ENCODE measurements at places on chromosomes 3 and 15.

DNA sequence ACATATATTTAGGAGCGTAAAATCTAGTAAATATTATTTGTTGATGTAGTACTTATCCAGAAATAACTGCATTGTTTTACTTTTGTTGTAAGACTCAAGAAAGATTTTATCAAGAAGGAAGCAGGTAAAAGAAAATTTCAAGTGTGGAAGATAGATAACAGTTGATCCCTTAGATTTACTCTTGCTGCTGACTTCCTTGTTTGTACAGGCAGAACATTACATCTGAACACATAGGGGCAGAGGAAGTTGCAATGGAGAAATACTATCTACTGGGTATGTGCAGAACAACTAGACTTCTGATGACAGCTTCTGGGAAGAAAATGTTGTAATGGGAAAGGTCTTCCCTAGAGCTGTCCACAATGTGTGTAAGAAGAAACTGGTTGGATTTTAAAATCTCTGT, 350.6 kb downstream of the NLGN1 start:
- no peak for DNase-seq

GRCh38 chr3:120855665-120856437, 52.2 kb upstream of the STXBP5L start:
- no peak for DNase-seq

GRCh38 chr15:67878712-67879206, 38.9 kb upstream of the RNU6-1 start:
- no peak for DNase-seq

- no peak for DNase-seq
These were observed 1.7 kb upstream of the ARF4 start for GRCh38 chr3:57598765-57599360.

DNA sequence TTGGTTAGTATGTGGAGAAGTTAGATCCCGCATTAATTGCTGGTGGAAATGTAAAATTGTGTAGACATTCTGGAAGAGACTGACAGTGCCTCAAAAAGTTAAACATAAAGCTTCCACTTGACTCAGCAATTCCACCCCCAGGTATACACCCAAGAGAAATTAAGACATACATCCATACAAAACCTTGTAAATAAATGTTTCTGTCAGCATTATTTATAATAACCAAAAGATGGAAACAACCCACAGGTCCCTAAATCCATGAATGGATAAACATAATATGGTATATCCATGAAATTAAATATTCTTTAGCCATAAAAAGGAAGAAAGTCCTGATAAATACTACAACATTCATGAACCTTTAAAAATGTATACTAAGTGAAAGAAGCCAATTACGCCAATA, 817.4 kb downstream of the NTRK3 start:
- no peak for DNase-seq

DNA sequence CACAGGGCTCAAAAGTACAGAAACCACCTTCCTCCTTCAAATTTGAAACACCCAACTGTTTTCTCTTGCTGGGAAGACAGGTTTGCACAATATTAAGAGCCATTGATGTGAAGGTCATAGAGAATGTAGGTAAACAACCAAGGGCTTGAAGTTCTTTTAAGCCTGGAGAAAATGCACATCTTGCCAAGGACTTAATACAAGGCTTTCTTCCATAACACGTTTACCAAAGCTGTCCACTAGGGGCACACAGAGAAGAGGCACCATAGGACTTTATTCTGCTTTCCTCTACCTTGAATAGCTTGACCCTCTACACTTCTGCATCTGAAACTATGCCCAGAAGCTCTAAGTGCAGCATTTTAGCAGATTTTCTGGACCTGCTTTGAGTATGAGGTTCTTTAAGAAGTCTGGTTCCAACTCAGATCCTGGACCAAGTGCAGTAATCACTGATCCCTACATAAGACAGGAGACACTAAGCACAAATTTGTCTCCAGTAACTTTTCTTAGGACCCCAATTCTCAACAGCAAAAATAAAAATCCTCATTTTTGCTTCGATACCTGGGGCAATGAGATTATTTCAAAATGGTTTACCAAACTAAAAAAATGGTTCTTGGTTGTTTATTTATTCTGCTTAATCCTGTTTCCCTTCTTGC, 138.0 kb downstream of the FBN1 start:
- DNase-seq: no peak

- DNase-seq: no peak
These were observed 437.4 kb downstream of the NR2F2 start for GRCh38 chr15:96767703-96768434.

DNA sequence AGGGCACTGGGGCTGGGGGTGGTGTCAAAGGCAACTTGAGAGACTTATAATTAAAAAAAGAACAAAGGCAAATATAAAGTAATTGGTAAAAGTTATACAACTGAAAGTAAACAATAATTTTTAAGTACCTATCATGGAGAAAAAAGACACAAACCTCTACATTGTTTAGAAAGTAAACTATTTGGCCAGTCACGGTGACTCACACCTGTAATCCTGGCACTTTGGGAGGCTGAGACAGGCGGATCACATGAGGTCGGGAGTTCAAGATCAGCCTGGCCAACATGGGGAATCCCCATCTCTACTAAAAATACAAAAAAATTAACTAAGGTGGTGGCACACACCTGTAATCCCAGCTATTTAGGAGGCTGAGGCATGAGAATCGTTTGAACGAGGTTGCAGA, 25.8 kb downstream of the RPSA start:
- DNase-seq: no peak

GRCh38 chr15:98873441-98874218, 134.0 kb downstream of the PGPEP1L start:
- DNase-seq: no peak

DNA sequence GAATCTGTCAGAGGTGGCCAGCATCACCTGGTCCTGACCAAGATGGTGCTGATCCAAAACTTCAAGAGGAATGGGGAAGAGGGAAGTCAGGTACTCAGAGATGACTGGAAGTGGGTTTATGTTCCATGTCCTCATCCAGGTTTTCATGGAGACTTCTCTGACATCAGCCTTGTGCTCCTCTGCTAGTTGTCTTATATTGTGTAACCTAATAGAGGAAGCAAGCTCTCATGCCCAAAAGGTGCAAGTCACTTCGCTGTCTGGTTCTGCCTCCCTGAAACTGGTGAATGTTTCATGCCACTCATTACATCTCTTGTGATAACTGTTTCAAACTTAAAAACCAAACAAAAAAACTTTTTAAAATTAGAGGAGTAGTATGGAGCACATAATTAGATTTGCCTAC, 127.2 kb upstream of the MANF start:
- DNase-seq: no peak

GRCh38 chr15:57731530-57732103, 25.1 kb downstream of the POLR2M start:
- DNase-seq: no peak

- no peak for DNase-seq
These were observed 8.6 kb upstream of the CACNA1D start for GRCh38 chr3:53485675-53486403.

- DNase-seq: no peak
These were observed 114.7 kb upstream of the LRTM1 start for GRCh38 chr3:55042591-55042990.

DNA sequence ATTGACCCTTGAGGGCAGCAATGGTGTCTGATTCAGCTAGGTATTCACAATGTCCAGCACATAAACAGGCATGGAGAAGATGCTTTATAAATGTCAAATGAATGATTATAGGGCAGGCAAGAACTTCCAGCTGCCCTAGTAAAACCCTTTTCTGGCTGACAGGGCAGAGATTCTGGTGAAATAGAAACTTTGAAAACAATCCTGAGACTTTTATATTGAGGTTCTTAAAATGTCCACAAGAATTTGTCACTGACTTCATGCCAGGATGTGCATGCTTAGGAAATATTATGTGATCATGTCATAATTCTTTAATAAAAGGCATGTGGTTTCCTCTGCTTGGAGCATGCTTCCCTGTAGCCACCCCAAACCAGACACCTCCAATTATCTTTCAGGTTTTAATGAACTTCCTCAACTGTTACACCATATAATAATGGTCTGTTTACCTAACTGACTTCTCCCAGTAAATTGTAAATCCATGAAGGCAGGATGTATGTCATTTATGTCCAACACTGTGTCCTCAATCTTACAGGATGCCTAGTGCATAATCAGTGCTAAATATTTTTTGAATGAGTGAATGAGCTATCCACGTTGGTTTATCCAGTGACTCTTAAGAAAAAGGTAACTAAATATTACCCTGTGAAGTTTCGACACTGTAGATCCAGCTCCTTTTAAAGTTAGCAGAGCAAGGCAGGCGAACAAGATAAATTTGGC, 43.4 kb upstream of the CLRN1 start:
- no peak for DNase-seq

DNA sequence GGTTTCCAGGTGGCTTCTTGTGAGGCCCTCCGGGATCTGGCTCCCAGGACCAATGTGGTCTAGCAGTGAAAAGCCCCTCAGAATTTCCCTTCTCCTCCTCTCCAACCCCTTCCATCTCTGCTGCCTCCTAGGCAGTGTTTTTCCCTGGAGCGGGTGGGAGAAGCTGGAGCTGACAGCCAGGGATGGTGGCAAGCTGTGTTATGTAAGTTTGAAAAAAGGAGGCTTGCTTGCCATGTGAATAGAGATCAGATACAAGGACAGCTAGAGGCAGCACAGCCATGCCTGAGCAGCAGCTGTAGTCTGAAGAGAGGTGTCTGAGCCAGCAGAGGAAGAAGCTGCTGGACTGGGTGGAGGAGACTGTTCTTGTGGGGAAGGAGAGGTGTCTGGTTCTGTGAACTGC, 20.6 kb downstream of the SNAPC5 start:
- DNase-seq: no peak

DNA sequence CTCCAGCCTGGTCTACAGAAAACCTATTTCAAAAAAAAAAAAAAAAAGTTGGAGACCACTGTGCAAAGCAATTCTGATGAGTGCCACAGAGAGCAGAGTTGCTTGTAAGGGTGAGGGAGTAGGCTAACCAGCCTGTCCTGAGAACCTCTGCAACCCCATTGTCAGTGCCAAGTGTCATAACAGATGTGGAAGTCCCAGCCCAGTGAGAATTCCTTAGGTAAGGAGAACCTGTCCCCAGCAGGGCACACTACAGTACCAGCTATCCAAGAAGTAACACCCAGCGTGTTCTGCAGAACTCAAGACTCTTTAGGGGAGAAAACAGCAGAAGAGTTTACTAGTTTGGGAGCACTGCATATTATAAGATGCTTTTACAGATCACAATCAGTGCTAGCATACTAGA, 156.3 kb downstream of the LIPC start:
- no peak for DNase-seq

DNA sequence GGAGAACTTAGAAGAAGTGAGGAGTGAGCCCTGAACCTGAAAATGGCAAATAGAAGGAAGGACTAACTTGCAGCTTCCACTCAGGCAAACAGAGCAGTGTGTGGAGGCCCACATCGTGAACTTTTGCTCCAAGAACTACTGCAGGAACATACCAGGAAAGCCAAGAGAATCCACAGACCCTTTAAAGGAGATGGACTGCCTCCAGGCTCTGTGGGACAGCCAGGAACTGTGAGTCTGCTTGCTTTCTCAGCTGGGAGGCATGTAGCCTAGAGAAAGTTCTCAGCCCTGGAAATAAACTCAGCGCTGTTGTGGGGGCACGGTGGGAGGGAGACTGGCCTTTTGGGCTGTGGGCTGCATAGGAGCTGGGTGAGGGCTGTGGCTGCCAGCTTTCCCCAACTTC, 93.0 kb downstream of the SNRK start:
- no peak for DNase-seq

GRCh38 chr3:106794442-106794841, 582.8 kb upstream of the CCDC54 start:
- no peak for DNase-seq

DNA sequence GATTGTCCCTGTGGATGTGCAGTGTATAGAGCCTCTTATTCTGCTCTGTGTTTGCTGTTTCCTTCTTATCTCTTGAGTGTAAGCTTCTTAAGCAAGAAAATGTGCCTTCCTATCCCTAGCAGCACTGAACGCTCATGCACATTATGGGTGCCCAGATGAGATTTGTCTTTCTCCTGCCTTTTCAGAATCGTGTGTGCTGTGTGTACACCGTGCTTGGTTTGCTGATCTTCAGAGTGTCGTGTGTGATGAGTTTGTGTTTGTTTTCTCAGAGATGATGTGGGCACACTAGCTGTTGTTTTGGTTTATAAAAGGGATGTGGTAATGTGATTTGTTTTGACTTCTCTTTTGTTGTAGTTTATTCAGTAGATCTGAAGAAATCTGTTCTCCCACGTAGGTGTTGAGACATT, 19.7 kb downstream of the GPR171 start:
- DNase-seq: no peak

GRCh38 chr3:149967086-149967685, 3.5 kb downstream of the PFN2 start:
- no peak for DNase-seq

DNA sequence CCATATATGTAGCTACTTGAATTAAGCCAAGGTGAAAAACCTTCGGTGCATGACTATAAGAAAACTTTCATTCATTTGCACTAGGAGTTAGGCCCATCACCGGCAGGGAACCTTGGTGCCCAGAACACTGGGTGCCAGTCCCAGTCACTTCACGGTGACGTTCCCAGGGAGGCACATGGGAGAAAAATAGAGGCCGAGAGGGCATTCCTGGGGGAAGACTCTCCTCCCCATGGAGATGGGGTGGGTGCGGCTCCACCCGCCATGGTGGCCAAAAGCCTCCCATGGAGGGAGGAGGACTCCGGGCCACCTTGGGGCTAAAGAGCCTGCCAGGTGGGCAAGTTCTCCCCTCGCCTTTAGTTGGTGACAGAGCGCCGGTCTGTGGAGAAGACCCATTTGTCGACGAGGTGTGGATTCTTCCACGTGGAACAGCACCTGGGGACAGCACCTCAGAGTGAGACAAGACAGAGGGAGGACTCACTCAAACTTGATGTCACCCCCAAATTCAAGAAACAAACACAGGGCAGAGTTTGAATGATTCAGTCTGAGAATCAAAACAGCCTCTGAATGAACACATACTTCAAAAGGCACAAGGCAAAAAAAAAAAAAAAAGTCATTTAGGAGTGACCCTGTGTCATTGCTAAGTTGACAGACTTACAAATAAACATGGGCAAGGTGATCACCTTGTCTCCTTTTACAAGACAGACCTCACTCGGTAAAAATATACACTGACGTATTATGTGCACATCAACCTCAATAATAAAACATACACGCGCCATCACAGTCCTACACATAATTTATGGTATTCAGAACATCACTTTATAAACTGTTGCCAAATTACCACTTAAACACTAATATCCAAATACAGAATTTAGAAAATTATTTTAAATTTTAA, 38.6 kb downstream of the ZXDC start:
- DNase-seq: no peak

DNA sequence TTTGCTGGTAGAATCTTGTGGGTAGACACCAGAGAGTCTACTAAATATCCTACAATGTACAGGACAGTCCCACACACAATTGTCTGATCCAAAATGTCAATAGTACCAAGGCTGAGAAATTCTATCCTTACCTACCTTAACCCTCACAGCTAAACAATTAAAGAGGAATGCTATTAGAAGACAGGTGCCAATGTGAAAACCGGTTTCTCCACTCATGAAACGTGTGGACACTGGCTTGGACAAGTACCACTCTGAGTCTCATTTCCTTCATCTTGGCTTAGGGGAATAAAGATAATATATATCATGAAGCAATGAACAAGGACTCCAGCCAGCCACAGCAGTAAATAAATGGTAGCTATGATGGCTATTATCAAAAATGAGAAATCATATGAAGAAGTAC, 90.2 kb downstream of the RFTN1 start:
- DNase-seq: no peak

- no peak for DNase-seq
These were observed 20.5 kb upstream of the LYZL4 start for GRCh38 chr3:42430781-42431532.

- no peak for DNase-seq
These were observed 162.0 kb downstream of the IMPG2 start for GRCh38 chr3:101158374-101158773.

GRCh38 chr3:135788978-135789377, 176.6 kb upstream of the PPP2R3A start:
- no peak for DNase-seq

Measured in NCI-H187 (cell line).